ENCODE measurements at places on chromosomes 3 and 15.
A peak's percentile ranks its signal among the peaks of the same experiment; 100 is the strongest.

DNA sequence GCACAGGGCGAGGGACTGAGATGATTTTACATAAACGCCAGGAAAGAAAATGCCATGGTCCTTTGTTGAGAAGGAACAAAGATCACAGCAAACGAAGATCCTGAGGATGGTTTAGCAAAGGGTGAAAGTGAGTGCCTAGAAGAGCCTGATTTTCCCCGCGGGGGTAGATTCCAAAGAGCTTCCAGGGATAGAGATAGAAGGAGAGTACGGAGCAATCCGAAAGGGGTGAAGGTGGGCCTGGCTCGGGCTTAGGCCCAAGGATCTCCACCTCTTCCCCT, 977 bp downstream of the CDC25A start:
- DNase-seq = no peak

DNA sequence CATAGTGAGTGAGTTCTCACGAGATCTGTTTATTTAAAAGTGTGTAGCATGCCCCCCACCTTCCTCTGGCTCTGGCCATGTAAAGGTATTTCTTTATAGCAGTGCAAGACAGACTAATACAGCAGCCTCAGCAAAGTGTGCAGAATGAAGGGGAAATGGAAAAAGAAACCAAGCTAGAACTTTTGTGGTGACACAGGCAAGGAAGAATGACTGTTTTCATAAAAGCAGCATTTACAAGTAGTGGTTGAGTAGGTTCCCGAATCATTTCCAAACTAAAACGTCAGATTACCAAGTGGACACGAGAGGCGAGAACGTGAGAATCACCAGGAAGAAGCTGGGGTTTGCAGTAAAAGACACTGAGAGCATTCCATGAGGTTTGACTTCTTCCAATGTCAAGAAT, 100.2 kb upstream of the AKAP13 start:
- no peak for DNase-seq

- DNase-seq = no peak
These were observed 116.5 kb downstream of the UBE2E2 start for GRCh38 chr3:23319366-23320312.

GRCh38 chr3:96755519-96755918, 58.9 kb upstream of the EPHA6 start:
- no peak for DNase-seq

GRCh38 chr3:64445109-64445943, 220.1 kb upstream of the PRICKLE2 start:
- DNase-seq = peak; percentile 64

- DNase-seq = no peak
These were observed 10.9 kb upstream of the PLCL2 start for GRCh38 chr3:16873872-16874271.

GRCh38 chr15:47717036-47717612, at the start of gene SEMA6D:
SEMA6D (plus strand) TSS chr15:47717505; CDS start chr15:47759799, 42,294 bp downstream.
- peak; percentile 80 for DNase-seq

GRCh38 chr3:138032567-138032966, 22.6 kb downstream of the CLDN18 start:
- DNase-seq = no peak

- DNase-seq = no peak
These were observed 53.6 kb upstream of the CGNL1 start for GRCh38 chr15:57322602-57323250.

- DNase-seq = no peak
These were observed 17.9 kb downstream of the EPHB3 start for GRCh38 chr3:184579513-184579912.

- no peak for DNase-seq
These were observed 33.5 kb downstream of the CHCHD6 start for GRCh38 chr3:126737527-126737926.

DNA sequence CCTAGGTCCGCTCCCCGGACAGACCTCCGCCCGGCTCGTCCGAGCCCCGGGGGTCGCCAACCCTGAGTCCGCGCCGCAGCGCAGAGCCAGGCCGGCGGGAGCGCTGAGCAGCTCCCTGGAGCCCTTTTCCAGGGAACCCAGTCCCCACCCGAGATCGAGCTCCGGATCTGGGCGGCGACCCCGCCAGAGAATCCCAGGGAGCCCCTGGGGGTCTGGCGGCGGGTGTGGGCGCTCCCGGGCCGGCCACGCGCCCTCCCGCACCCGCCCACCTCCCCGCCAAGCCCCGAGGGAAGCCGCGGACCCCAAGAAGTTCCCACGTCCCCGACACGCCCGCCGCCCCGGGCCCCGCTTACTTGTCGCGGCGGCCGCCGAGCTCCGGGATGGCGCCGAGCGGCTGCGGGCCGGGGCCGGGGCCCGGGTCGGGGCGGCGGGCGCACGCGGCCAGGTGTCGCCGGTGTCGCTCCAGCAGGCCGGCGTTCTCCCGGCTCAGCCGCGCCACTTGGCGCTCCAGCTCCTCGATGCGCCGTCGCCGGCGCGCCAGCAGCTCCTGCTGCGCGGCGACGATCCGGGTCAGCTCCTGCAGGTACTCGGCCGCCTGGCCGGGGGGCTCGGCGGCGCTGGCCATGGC, 137.7 kb downstream of the NUP210 start:
- DNase-seq = no peak

DNA sequence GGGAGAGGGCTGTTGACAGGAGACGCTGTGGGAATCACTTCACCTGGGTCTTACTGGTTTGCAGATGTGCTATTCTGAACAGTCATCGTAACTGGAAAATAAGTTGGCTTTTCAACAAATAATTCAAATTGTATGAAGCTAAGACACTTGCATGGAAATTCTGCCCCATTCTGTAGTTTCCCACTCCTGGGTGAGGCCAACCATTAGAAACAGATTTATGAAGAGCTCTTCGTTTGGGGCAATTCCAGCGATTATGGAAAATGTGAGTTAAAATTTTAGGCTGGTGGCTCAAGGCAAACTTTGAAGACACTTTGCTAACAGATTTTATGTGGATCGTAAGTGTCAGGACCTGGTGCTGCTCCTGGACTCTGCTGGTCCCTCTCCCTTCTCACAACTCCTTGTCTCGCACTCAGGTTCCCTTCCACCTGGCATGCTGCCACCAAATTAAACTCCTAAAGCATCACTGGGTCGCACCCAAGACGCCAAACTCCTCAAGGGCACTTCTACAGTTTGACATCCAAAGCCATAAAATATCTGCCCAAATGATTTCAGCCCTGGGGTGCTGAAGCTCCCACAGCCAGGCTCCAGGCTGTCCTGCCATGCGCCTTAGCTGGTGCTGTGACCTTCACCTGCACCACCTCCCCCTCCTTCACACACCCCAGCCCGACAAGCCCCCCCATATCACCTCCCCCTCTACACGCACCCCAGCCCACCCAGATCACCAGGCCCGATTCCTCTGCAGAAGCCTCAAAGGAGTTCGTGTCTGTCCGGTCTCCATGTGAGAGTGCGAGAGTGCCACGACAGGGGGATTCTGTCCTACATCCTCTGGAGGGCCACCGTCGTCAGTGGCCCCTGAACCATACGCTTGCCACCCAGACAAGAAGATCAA, 138.4 kb downstream of the NSMCE3 start:
- no peak for DNase-seq

DNA sequence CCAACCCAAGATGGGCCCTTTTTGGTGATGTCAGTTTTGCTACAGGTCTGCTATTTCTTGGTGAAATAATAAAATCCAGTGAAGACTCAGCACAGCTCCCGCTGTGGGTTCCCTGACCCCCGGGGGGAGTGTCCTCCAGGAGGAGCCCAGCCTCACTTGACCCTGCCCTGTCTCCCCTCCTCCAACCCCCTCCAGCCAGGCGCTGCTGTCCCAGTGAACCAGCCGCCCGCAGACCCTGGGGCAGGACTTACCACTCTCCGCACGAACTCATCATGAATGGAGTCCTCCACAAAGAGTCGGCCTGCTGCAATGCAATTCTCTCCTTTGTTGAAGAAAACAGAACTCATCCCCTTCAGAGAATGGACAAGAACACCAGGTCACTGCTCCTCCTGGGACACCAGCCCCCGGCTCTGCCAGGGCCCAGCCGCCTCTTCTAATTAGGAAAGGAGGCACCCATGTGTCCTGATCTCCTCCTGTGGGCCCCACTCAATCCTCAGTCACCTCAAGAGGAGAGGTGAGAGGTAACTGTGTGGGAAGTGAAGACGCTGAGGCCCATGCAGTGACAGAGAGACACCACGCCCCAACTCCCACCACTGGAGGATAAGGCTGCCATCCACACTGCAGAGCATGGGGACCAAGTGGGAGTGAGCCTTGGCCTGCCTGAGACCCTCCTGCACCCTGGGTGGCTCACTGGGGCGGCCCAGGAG, 28.8 kb upstream of the SLC41A3 start:
- DNase-seq = no peak
